CD4-positive, alpha-beta T cell treated with Interferon gamma for 1 hour (primary cell): ENCODE measurements at places on chromosomes 1 and 21.
A peak's percentile ranks its signal among the peaks of the same experiment; 100 is the strongest.

DNA sequence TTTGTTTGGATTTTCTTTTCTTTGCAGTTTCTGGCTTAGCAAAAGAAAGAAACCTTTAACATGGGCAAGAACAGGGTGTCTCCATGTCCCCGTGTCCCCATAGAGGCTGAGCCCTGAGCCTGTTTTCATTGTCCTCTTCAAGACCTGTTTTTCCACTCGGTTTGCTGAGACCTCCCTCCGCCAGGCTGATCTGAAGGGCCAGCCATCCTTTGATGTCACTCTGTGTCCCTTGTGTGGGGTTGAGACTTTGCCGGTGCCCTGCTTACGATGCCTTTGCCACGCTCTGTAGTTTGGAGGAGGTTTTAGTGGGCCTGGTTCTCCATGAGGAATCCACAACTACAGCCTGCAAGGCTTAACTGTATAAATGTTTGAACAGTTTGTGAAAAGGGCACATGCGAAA lies 23.8 kb downstream of the IFNGR2 start:
- no peak for DNase-seq

- no peak for DNase-seq
Observed at GRCh38 chr1:60665311-60665710, 417.1 kb upstream of the NFIA start.

- no peak for DNase-seq
Observed at GRCh38 chr1:84550826-84551225, 23.4 kb downstream of the CTBS start.

DNA sequence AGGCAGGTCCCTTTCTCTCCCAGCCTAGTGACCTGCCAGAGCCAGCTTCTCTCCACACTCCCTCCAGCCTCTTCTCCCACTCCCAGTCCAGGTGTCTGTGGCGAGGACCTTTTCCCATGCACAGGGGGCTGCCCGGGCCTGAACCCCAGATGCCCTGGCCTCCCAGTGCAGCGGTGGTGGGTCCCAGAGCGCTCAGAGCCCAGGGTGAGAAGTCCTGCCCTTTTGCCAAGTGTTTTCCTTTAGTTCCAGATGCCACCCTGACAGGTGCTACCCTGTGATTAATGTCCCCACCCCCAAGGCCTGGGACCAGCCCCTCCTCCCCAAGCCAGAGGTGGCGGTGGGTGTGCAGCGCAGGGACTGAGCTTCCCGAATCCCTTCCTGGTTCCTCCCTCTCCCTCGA lies 90.4 kb downstream of the PAX7 start:
- DNase-seq = no peak

DNA sequence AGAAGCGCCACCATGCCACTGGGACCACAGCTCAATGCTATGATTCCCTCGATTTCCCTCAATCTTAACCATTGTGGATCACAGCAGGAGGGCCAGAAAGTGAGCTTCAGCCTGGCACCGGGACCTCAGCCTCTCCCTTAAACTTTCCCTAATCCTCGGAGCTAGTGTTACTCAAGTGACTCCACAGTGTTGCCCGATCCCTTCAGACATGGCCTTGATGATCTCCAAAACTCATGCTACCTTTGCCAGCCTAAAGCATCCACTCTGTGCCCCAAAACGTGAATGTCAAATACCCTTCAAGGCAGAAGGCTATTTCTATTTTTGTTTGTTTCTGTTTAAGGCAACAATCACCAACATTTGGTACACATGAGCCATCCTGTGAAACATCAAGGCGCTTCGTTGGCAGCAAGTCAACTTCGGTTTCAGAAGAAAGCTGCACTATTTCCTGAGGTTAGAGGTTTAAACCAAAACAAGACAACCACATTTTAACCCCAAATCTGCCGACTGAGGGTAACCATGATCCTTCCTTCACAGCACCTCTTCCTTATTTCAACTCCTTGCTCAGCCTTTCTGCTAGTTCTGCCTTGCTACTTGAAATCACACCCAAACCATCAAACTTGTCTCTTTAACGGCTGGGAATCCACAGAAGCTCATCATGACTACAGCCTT lies 94.4 kb upstream of the KRTAP19-8 start:
- DNase-seq = peak; percentile 57

GRCh38 chr1:235865565-235866204 lies 1.0 kb downstream of the LYST start:
- DNase-seq = no peak
